ENCODE measurements at places on chromosomes 4 and X.
A peak's percentile ranks its signal among the peaks of the same experiment; 100 is the strongest.

DNA sequence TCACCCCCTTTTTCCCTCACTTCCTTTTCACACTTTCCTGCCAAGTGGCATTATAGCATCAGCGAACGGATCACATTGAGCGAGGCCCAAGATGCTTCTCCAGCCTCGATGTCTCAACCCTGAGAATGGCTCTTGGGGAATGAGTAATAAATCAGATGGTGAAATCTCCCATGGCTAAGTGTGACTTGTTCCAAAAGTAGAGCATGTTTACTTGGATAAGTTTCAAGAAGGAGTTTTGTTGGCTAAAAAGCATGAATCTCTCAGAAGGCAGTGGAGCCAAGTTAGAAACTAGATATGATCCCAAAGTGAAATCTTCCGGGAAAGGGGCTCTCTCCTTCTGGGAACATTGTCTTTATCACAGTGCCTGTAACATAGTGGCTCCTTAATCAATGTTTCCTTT, 316.3 kb downstream of the CAMK2D start:
- peak; percentile 60 for DNase-seq

DNA sequence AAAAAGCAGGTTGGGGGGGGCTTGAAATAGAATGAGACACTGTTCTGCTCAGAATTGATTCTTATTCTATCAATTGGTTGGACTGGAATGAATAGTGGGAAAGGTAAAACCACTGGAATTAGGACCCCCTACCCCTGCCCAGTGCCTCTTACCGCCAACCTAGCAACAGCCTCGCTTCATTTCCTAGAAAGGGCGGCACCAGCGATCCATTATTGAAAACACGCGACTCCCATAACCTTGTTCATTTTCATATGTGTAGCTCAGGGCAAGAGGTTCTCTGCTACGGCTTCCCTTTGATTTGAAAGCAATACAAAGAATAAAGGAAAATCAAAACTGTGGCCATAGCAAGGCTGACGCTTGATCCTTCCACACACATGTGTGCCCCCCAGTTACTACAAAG, 33.7 kb downstream of the IDS start:
- no peak for DNase-seq

DNA sequence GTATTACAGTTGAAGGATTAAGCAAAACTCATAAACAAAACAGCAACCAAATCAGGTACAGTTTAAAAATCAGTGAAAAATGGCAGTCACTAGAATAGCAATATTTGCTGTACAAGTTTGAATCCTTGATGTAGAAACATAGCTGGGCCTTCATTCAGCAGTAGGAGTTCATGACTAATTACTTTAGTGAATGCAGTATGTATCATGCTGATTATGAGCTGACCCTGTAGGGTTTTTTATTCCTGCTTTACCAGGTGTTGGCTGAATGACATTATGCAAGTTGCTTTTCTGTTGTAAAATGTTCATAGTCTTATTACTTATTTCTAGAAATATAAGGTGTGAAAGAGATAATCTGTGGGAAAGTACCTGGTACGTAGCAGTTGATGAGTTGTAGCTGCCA, 179.6 kb downstream of the CCSER1 start:
- DNase-seq = peak; percentile 36

- no peak for DNase-seq
Observed at GRCh38 chrX:6159468-6159867, 69.2 kb downstream of the NLGN4X start.

DNA sequence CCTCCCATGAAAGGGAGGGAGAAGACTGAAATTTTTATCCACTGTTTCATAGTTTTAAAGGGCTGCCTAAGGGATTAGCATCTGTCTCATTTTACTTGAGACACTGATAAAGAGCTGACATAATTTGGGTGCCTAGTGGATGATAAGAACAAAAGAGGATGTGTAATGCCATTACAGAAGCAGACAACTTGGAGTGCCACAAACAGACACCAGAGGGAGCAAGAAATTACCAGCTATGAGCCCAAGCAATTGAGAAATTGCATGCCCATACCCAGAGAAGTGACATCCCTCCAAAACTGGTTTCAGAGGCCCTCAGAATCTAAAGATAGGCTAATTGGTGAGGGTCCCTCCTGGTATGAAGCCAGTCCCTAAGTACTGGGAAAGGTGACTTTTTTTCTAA, 38.5 kb upstream of the POU3F4 start:
- peak; percentile 72 for DNase-seq

GRCh38 chr4:107978716-107979451, 10.8 kb upstream of the HADH start:
- no peak for DNase-seq

GRCh38 chrX:29662759-29663503, 552.4 kb upstream of the MAGEB2 start:
- peak; percentile 68 for DNase-seq

GRCh38 chr4:114495471-114495928, 103.1 kb upstream of the UGT8 start:
- no peak for DNase-seq

GRCh38 chr4:89142691-89143669, 31.6 kb downstream of the TIGD2 start:
- no peak for DNase-seq
